ENCODE measurements at places on chromosomes 6 and 20.

DNA sequence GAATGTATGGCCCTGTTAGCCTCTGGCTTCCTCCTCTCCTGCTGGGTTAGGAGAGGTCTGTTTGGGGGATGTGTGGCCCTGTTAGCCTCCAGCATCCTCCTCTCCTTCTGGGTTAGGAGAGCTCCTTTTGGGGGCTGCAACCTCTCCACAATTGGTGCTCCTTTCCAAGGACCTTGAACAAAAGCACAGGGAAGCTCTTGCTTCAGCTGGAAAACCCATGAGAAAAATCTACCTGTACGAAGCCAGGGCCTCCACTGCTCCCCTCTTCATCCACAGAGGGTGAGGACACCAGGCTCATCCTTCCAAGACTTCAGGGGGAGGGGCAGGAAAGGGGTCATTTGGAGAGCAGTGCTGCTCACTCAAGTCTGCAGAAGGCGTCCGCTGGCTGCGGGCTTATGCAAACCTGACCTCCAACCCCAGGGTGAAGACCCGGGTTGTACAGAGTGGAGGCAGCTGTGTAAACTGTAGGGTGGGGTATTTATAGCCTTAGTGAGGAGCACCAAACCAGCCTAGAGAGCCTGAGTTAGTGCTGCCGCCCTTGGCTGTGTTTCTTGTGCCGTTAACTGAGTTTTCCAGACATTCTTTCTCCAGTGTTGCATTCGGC is 62.1 kb downstream of the SLC24A3 start:
- no peak for DNase-seq

GRCh38 chr6:165599596-165600487 is 63.2 kb downstream of the PDE10A start:
- no peak for DNase-seq

DNA sequence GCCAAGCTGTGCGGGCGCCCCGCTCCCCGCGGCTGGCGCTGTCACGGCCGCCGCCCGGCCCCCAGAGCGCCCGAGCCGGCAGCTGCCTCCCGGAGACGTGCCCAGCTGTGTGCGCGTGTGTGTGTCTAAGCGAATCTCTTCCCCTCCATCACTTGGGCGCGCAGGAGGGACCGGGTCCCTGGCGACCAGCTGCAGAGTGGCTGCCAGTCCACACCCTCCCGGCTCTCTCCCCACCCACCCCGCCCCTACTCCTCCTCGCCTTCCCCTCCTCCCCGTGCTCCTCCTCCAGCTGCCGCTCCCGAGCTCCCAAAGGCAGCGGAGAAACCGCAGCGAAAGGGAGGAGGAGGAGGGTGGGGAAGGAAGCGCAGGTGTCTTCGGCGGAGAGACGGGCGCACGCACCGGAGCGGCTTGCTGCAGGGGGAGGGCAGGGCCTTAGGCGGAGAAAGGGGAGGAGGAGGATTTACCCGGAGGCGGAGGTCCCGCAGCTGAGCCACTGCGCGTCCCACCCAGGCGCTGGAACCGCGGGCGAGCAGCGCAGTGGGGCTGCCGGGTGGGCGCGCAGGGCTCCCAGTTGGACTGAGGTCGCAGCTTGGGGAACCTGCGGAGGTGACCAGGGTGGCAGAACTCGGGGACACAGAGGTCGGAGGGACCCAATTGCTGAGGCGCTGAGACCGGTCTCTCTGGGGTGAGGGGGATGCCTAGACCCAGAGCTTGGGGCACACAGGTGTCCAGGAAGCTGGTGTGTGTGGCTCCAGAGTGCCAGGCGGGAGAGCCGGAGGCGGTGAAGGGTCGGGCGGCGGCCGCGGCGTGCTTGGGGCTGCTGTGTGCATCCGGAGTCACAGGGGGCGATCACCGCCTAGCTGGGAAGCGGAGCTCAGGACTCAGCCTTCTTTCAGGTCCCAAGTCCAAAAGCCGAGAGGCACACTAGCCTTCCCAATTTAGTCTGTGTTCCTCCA is at the start of gene HS3ST5:
HS3ST5 (minus strand) TSS at position 198 of the 956 bp plus-strand sequence. CDS start 280,178 bp downstream, outside the sequence.
- peak; percentile 85 for DNase-seq

GRCh38 chr20:9919271-9920014 is 80.6 kb upstream of the PAK5 start:
- DNase-seq, result no peak

- DNase-seq, result no peak
Measured at GRCh38 chr6:20879526-20879925, 345.3 kb downstream of the CDKAL1 start.

- DNase-seq, result no peak
Measured at GRCh38 chr6:376827-377640, 14.5 kb upstream of the IRF4 start.

DNA sequence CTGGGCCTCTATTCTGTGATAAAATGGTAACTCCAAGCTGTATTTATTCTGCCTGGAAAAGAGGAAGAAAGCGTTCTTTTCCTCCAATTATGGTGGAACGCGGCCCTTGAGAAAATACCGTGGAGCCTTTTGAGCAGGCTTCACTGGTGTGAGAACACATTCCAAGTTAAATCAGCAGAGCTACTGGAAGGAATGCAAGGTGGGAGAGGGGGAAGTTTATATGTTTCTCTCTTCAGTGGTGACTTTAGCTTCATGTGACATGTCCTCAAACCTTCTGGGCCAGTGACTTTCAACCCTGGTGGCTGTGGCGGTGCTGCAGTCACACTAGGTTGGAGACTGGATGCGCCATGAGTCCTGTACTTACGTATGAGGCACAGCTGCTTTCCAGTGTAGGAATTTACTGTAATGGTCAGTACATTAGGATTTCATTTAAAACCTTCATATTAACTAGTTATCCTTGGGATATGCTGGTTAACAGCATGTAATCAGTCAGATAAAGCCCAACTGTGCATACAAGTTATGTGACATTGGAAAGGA is 221.7 kb downstream of the ARID1B start:
- no peak for DNase-seq

DNA sequence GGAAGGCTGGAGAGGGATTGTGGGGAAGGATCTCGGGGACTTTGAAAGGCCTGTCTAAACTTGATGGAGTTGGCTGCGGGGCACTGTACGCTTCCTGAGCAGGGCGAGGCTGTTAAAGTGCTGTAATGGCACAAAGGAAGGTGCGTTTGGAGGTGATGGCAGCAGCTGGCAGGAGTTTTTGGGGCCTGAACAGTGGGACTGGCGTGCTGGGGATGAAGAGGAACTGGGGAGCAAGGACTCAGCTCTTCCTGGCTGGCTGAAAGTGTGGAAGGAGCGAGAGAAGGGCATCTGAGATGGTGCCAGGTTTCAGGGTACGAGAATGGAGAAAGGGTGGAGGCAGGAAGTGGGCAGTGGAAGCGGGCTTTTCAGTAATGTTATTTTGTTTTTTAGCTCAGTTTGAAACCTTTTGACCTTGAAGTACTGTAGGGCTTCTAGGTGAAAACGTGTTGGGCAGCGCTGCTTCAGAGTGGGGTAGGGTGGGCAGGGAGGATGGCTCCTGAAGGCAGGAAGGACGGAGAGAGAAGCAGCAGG is 8.0 kb downstream of the TMEM181 start:
- DNase-seq, result no peak

DNA sequence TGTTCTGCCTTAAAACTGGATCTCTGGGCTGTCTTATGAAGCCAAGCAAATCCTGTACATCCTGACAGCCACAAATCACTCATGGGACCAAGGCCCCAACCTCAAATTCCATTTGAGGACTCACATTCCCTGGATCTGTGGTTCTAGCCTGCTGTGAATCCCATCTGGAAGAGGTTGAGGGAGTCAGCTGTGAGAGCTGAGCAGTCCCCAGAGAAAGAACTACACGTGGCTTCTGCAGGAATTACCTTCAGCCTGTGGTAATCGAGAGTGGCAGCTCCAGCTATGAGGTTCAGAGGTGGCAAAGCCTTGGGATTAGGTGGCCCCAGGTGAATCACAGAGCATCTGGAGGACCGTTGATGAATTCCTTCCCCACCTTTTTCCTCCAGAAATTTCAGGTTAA is 245.2 kb downstream of the SLC24A3 start:
- DNase-seq, result no peak

- no peak for DNase-seq
Measured at GRCh38 chr6:36526066-36526465, 21.2 kb downstream of the STK38 start.

DNA sequence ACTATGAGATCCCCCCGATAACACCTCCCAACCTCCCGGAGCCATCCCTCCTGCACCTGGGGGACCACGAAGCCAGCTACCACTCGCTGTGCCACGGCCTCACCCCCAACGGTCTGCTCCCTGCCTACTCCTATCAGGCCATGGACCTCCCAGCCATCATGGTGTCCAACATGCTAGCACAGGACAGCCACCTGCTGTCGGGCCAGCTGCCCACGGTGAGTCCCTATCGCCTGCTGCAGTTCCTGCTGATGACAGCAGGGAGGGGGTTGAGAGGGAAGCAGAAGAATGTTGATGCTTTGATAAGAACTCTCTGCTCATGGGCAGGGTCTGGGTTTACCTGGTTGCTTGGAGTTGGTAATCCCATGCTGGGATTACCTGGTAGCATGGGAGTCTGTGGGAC is 91.9 kb downstream of the TOX2 start:
- DNase-seq, result no peak

DNA sequence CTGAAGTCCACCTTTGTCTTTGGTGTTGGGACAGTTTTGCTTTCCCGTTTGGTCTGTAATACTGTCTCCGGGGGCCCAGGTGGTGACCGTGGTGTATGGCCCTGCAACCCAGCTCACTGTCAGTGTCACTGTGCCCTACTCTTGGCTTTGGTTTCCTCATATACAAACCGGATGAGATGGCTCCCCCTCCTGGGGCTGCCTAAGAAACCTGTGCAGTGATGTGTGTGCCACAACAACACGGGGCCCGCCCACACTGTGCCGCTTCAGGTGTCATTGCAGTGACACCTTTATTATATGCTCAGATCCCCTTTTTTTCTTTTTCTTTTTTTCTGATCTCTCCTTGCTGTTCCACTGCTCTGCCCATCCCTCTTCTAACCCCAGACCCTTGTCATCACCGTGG is 73.9 kb downstream of the RAMACL start:
- DNase-seq, result no peak

DNA sequence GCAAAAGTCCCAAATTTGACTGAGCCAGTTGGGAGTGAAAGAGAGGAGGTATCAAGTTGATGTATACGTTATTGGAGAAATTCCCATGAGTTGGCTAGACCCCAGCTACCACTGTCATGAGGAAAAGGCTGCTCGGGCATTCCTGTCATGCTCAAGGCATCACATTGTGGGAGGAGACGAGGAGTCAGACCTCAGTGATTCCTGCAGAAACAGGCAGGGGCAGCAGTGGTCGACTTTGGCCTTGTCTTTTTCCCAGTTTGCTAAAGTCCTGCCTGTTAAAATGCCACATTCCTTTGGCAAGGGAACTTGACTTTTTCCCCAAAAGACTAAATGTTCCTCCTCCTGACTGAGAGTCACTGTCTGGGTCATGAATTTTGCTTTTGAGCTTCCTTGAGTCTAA is 295.5 kb upstream of the HS3ST5 start:
- DNase-seq, result peak; percentile 14

DNA sequence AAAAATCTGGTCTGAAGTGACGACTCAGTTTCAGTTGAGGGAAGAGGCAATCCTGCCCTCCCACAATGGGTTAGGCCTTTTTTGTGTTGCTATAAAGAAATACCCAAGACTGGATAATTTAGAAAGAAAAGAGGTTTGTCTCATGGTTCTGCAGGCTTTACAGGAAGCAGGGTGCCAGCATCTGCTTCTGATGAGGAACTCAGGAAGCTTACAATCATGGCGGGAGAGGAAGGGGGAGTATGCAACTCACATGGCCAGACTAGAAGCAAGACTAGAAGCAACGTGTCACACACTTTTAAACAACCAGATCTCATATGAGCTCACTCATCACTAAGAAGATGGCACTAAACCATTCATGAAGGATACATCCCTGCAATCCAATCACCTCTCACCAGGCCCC is 529.3 kb downstream of the KIF16B start:
- no peak for DNase-seq

GRCh38 chr20:24827603-24828295 is 121.3 kb upstream of the CST7 start:
- no peak for DNase-seq

- no peak for DNase-seq
Measured at GRCh38 chr6:6581054-6581453, 7.5 kb upstream of the LY86 start.

DNA sequence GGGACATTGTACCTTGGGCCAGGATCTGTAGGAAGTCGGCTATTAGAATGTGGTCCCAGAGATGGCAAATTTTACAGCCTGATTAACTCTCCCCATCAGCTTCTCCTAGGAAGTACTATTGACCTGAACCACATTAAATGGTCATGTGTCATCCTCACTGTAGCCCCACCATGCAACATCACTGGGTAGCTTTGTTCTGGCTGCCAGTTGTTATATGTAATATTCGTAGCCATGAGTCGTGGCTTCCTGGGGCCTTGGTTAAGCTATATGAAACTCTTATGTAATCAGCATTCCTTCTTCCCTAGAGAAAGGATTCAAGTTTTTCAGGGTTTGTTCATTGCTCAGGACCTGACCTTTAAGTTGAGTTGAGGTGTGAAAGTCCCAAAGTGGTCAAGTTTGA is 125.7 kb downstream of the ANKS1A start:
- no peak for DNase-seq

DNA sequence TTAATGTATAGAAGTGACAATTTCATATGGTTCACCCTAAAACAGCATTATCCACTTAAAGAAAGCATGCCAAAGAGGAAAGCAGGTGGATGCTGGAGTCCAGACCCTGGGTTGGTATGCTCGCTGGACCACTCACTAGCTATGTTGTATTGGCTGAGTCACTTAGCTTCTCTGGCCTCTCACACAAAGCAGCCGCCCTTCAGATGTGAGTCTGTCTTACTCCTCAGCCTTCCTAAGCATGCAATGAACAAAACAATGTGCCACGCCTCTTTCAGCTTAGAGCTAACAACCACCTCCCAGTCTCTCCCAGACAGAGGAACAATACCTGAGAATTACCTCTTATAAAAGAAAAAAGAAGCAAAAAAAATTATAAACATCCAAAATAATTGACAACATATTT is 29.4 kb downstream of the SIM1 start:
- DNase-seq, result no peak

Data from HEK293T (cell line).